Activated T-cell treated with anti-CD3 and anti-CD28 coated beads, Interleukin-2, amount 50 U/mL, for 48 hours (primary cell): ENCODE measurements at places on chromosomes 7 and 10.
A peak's percentile ranks its signal among the peaks of the same experiment; 100 is the strongest.

DNA sequence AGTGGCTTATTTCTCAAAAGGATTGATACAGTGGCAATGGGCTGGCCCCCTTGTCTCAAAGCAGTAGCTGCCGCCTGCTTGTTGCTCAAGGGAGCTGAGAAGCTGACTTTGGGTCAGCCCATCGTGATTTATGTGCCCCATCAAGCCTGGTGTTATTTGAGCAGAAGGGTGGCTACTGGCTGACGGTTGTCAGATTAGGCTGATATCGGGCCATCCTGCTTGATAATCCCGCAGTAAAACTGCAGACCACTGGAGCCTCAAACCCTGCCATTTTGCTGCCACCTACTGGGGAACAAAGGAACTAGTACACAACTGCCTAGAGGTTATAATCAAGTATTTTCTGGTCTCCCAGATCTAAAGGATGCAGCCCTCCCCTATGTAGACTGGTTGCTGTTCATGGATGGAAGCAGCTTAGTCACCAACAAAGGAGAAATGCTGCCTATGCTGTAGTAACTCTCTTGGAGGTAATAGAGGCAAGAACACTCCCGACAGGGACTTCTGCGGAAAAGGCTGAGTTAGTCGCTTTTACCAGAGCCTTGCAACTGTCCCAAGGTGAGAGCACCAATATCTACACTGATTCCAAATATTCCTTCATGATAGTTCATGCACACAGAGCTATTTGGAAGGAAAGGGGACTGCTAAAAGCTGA lies 65.9 kb upstream of the ZNF92 start:
- DNase-seq: peak; percentile 59

DNA sequence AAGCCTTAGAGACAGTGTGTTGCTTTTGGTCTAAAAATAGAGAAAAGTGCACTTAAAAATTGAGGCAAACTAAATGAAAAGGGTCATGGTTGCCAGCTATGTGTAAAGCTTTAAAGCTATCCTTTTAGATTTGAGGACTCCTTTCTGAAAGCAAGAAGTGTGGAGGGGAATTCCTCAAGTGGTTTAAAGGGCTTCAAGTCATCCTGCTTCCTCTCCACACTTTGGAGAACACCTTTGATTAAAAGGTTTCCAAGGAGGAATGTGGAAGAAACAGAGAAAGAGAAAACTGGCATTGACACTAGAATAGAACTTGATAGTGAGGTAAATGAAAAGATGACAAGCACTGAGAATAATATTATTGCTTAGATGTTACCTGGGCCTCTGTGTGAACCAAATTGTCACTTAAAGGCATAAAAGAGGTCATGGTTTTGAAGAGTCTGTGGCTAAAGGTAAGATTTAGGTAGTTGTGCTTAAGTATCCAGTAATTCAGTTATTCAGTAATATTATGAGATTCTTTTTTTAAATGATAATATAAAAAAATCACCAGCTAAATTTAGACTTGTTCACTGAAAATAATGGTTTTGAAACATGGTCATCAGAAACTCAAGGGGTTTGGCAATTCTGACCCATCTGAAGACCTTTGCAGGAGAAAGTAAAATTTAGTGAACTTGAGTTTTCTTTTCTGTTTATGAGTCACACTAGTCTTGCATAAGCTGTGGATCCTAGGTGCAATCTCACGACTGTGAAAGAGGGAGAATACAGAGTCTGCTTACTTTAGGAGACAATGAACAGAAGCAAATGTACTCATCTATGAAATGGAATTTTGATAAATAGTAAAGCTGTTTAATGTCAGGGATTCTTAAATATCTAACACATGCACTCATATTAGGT lies 466.0 kb downstream of the KIF20B start:
- DNase-seq: no peak

DNA sequence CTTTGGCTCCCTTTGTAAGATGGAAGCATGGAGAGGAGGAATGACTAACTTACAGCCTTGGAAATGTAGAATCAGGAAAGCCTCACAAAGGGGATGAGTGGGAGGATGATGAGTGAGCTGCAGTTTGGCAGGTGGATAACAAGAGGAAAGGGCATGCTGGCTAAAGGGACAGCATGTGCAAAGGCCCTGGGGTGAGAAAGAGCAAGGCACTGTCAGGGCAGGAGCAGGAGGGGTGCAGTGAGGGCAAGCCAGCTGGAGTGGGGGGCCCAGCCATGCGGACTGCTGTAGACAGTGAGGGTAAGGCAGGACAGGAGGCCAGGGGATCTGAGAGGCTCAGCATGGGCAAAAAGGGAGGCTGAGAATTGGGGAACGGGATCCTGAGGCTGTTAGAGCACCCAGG lies 20.5 kb downstream of the TLL2 start:
- DNase-seq: no peak

GRCh38 chr7:139940866-139941265 lies 111.8 kb downstream of the TBXAS1 start:
- peak; percentile 29 for DNase-seq

DNA sequence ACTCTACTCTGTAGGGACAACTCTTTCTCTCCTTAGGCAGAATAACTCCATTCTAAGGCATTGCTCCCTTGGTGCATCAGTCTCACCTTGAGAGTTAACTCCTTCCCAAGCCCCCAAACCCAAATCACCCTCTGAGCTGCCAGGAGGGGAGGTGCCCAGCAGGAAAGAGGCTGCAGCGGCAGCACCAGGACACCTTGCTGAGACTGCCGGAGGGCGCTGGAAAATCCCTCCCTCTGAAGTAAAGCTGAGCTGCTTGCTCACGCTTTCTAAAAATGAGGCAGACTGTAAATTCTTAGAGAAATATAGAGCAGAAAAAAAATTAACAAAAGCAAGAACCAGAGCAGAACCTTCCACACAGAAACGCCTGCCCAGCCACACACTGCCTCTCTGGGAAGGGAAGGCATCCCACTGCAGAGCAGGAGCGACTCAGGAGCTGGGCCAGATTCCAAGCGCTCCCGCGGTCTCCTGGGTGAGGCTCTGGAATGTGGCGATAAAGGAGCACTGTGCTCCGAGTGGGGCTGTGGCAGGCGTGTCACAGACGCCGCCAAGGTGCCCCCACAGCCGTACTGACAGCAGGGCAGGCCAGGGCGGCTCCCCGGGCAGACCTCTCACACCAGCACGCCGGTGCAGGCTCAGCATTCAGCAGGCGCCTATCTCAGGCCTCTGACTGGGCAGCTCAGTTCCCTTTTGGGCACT lies 202.1 kb downstream of the TNS3 start:
- no peak for DNase-seq

DNA sequence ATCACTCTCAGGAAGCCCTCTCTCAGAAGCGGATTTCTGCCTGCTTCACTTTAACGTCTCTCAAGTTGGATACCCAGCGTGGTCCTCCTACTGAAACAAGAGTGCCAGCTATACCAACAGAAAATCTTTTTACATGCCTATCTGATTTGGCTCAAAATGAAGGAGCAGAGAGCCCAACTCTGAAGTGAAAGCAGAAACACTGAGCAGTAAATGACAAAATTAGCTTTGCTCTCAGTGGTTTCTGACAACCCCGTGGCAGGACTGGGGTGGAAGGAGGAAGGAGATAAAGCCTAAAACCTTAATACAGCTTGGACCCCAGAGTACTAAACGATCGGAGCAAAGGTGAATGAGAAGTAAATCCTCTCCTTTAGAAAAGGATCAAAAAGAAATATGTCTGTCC lies 25.1 kb upstream of the GPR37 start:
- DNase-seq: no peak

DNA sequence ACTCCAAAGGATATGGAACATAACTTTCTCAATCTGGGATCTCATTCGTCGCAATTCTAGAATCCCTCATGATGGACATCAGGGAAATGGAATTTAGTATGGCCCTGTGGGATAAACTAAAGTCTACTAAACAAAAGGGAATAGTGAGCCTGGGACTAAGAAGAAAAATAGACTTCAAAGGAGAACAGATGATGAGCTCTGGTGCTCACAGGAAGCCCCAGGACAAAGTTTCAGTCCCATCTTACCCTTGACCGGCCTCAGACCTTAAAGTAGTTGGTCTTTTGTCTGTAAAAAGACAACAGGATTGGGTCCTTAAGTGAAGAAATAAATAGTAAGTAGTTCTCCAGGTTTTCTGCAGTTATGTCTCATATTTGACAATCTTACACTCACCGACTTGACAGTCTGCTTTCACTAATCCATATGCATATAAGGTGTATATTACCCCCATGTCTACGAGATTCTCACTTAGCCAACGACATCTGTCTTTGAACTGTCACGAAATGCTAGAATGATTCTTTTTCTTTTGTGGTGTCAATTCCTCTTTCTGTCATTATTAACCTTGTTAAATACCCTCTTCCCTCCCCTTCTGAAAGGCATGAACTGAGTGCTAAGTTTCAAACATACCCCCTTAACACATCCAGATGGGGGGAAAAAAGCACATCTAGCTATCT lies 10.9 kb upstream of the IKZF1 start:
- DNase-seq: no peak

- DNase-seq: no peak
Observed at GRCh38 chr10:86313621-86314041, 53.0 kb downstream of the GRID1 start.

DNA sequence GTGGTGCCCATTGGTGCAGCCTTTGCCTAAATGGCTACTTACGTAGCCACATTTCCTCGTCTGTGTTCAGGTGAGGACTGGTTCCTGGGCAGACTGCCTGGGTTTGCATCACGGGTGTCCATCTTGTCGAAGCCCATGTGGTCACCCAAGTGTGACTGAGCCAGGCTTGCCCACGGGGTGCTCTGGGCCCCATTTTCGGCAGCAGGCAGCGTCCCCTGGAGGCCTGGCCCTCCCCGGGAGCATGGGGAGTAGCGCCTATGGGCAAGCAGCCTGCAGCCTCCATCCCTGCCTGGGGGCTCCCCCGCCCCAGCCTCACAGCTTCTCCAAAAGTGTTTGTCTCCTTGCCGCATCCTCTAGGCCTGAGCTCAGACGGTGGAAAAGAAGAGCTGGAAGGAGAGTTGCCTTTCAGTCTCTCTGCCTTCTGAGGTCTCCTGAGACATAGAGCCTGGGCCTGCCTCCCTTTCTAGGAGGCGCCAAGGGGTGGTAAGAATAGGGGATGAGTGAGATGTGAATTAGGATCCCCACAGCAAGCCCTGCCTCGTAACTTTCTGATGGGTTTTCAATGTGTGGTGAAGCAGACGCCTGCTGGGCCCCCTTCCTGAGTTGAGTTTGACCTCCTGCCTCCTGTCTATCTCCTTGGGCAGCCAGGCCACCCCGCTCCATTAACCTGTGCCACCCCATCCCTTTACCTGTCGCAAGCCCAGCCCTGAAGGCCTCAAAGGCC lies 42.7 kb downstream of the HTRA1 start:
- DNase-seq: no peak

DNA sequence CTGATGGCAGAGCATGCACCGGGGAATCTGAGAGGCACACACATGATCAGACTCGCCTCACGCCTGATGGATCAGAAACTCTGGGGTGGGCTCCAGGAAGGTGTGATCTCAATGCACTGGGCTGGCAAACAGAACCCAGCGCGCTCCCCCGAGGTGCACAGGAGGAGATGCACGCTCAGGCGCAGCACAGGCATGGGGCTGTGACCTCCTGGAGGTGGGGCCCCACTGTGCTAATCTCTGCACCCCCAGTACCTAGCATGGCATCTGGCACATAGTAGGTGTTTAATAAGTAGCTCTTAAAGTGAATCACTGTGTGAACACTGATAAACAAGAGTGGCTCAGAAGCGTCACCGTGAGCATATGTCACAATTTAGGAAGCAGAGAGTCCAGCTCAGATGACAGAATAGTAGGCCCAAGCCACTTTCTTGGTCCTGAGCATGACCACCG lies 57.9 kb downstream of the PROSER2 start:
- DNase-seq: no peak

GRCh38 chr10:14879124-14879927 lies 660 bp downstream of the SUV39H2 start:
- DNase-seq: peak; percentile 61

DNA sequence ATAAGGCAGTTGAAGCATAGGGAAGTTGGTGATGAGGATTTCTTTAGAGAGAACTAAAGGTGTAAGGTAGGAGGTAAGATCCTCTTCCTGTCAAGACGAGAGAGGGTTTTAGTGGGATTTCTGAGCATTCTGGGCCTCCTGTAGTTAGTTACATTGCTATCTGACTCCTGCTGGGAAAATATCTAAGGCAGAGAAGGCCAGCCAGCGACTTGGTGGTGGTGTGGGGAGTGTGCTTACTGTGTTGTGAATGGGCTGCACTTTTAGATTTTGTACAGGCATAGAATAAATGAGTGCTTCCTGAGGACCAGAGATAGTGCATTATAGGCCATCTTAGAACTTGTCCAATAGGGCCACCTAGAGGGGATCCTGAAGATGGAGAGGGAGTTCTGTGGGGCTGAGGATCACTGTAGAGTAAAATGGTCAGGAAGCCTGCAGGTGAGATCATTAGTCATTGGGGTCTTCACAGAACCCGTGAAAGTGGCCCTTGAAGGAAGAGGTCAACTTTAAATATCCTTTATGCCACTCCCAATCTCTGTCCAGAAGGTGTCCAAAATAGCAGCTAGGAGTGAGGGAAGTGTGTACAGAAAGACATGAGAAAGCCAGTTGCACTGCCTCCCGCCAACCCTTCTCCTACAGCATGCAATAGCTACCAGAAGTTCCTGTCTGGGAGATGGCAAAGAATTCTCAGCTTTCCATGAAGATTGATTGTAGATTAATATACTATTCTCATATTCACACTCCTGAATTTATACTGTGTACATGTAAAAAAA lies 266.6 kb downstream of the POLR1F start:
- no peak for DNase-seq

DNA sequence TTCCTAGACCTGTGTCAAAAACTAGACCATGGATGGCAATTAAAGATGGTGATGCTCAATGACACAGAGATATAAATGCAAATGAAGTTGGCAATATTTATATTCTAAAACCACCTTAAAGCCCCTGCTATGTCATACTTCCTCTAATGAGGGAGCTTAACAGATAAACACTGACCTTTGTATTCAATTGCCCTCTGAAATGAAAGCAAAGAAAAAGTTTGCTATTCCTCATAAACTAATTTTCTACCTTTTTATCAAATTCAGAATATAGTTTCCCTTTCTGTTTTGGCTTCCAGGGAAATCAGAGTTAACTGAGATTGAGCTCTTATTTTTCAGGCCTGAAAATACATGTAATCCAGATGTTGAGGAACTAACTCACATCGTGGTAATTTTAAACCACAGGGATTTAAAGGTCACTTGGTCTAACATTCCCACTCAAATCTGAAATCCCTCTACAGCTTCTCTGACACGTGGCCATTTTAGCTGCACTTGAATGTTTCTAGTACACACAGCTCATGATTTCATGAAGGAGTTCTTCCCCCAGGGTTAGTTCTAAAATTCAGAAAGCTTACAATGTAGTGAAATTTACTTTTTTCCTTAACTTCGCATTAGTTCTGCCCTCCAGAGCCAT lies 37.9 kb upstream of the ABCB5 start:
- DNase-seq: no peak

- DNase-seq: no peak
Observed at GRCh38 chr10:58356756-58357155, 21.9 kb downstream of the UBE2D1 start.
